ENCODE measurements at places on chromosomes 4 and X. TPM values are rescaled to one million over a fixed set of nuclear protein-coding genes. Genes with fewer than 3 reads are reported as not detected.

DNA sequence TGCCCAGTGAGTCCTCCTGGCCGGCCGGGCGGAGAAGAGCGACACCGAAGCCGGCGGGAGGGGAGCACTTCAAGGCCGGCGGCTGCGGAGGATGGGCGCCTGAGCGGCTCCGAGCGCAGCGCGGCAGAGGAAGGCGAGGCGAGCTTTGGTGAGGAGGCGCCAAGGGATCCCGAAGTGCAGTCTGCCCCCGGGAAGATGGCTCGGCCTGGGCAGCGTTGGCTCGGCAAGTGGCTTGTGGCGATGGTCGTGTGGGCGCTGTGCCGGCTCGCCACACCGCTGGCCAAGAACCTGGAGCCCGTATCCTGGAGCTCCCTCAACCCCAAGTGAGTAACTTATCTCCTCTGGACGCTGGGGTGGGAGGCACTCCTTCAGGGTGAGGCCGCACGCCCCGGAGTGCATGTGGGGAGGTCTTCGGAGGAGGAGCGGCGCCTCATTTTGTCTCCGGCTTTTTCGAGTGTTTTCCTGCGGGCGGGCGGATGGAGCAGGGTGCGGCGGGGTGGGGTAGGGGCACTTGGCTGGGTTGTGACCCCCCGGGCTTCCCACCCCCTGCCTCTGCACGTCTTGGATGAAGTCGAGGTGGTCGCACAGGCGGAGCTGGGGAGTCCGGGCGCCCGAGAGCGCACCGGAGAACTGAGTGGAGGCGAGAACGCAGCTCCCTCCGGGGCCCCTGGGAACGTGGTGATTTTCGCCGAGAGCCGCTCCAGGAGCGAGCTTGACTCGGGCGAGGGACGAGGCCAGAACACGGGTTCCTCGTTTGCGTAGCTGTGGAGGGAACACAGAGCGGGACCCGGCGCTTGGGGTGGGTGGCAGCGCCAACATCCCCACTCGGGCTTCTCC is 979 bp downstream of the EFNB1 start:
- DNase-seq: no peak

Gene TBC1D19
- 2.1 TPM for total RNA-seq

- no peak for DNase-seq
Observed at GRCh38 chrX:145816601-145817315, 871 bp upstream of the SLITRK2 start.

GRCh38 chr4:89293299-89293698 is 14.3 kb downstream of the GPRIN3 start:
- no peak for DNase-seq

DNA sequence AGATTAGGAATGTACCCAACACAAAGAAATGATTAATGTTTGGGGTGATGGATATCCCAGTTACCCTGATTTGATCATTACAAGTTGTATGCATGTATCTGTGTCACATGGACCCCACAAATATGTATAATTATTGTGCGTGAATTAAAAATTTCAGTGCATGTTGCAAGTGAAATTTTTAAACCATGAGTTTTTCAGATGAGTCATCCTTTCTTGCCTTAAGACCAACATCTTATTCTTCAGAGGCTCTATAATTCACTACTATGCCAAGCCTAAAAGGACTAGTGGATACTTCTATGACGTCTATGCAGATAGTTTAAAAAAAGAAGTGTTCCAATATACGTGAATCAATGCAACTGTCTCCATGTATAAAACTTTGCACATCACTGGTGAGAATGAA is 113.0 kb upstream of the SH3RF1 start:
- no peak for DNase-seq

DNA sequence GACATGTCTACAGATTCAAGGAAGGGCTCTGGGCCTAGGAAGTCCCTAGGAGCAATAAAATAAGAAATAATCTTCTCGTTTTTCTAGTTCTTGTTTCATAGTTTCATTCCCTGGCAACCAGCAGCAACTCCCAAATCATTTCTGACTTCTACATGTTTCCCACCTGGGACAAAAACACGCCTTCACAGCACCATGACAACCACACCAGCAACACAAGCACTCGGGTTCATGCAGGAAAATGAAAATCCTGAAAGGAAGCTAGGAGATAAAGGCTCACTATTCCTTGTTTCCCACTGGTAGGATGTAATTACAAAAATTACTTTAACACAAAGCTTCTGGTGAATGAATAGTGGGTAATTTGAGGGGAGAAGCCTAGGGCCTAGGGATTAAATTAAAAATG is 158.9 kb downstream of the ADAMTS3 start:
- DNase-seq: no peak

GRCh38 chrX:130444641-130445336 is 43.0 kb downstream of the RBMX2 start:
- DNase-seq: no peak

DNA sequence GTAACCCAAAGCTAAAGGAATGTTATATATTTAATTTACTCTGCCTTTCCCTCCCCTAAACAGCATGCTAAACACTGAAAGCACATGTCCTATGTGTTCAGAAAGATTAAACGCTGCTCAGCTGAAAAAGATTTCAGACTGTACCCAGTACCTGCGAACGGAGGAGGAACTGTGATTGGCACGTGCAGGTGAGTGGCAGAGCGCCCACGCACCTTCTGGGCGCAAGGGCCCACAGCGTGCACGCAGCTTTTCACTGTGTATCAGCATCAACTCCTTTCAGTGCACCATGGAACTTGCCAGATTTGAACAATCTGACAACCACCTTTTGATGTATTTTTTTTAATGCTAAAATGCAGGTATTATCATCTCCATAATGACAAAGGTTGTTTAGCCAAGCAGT is 87.7 kb downstream of the RFC1 start:
- no peak for DNase-seq

DNA sequence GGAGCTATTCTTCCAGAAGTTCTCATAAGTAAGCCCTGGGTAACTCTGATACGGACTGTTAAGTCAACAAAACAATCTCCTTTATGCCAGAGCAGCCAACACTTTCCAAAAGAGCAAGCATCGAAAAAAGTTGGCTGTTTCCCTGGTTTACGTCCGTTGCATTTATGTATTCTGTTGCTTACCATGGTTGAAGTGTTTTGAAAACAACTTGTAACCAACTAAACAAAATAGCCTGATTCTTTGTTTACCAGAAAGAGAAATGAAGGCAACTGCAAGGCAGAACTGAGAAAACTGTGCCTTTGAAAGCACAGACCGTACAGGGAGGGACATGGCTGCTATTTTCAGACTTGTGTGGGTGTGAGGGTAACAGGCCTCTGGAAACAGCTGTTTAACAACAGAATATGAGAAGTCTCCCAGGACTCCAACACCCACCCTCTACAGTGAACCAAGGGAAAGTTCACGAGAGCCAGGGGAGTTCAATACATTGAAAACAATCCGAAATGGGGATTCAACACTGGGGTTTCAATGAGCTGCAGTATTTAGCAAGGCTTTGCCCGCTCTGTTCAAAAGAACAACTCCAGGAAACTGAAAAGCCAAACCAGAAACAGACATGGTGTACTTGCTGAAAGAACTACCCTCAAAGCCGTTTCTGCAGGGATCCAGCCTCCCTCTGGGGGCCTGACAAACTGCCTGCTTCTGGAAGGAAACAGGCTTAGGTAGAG is 95.8 kb upstream of the EGFL6 start:
- DNase-seq: peak; percentile 52

DNA sequence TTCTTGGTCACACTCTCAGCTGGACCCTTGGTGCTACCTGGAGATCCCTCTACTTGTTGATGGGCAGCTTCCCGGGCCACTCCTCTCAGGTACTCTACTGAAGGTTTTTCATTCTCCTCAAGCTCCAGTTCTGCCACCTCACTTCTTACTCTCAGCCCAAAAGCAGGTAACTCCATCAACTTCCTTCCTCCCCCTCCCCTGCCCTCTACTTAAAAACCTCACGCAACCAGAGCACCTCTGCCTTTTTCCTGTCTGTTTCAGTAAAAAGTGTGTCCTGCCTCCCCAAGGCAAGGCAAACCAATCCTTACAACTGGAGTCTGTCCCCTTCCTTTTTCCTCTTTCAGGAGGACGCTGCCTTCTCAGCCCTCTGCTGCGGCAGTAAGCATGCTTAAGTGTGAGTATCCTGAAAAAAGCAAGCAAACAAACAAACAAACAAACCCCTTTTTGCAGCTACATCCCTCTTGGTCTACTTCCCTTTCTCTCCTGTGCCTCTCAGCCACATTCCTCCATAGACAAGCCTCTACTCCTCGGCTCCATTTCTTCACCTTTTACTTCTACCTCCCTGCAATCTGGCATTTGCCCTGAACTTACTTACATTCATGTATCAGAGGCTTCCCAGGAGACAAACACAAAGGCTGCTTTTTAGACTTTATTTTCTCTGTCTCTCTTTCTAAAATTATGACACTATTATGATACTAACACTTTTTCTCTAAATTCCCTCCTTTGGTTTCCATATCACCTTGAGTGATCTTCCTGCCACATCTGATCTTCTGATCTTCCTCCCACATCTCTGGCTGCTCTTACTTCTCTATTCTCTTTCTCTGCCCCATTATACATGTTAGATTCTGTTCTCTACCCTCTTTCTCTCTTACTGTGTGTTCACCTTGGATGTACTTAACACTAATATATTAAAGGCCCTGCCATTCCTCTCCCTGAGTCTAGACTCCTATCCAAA is 5.4 kb downstream of the ALPK1 start:
- DNase-seq: no peak

DNA sequence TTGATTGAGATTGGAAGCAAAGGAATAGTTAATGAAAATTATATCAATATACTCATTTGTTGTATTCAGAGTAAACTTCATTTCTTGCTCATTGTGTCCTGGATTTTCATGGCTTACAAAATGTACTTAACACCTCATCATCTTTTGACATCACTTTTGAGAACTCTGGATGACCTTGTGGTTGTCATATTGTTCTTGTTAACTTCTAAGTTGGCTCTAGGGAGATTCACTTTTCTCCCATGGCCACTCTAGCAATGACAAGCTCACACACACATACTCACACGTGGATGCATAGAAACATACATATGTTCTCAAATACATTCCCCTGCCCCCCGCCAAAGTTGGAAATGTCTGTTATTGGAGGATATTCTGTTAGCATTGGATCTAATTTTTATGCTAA is 15.3 kb downstream of the PHEX start:
- DNase-seq: no peak

GRCh38 chr4:87465739-87466366 is 43.5 kb downstream of the NUDT9 start:
- peak; percentile 9 for DNase-seq

GRCh38 chr4:112075129-112075753 is 70.0 kb upstream of the FAM241A start:
- no peak for DNase-seq

Gene DCAF12L2
- not detected for total RNA-seq

Gene NEUROG2
- total RNA-seq: 2.9 TPM

Gene PCDH10
- not detected for total RNA-seq

Gene C4orf51
- not detected for total RNA-seq

Gene XAGE1A
- total RNA-seq: not detected

DNA sequence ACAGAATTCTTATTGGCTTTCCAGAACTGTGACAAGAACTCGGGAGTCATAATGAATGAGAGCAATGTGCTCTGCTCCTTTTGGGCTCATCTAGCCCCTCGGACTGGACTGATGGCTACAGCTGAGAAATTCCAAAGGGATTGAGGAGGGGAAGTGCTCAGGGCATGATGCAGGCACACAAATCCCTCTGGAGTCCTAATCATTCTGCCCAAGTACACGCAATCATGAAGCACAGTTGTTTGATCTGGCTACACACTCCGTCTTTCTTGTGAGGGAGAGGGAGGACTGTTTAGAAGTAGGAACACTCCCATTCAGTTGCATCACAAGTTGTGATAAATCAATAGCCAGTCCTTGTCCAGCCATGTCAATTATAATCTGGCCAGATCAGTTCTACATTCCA is 237.5 kb downstream of the COL25A1 start:
- DNase-seq: no peak

Gene CXCL3
- not detected for total RNA-seq

DNA sequence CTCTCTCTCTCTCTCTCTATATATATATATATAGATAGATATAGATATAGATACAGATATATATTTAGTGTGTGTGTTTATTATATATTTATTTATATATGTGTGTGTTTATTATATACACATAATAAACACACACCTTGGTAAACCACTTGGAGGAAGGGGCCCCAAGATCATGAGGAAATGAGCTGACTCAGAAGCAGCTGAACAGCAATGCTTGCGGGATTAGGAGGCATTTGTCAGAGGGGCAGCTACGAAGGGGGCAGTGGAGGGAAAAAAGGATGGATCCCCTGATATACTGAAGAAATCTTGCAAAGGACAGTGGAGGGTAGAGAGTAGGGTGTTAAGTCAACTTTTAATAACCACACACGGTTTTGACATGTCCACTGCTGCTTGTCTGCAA is 120.0 kb upstream of the SORBS2 start:
- no peak for DNase-seq

GRCh38 chr4:186902361-186902760 is 178.7 kb upstream of the FAT1 start:
- DNase-seq: no peak

Gene ARR3
- total RNA-seq: not detected

Gene SHROOM4
- total RNA-seq: 0.03 TPM

DNA sequence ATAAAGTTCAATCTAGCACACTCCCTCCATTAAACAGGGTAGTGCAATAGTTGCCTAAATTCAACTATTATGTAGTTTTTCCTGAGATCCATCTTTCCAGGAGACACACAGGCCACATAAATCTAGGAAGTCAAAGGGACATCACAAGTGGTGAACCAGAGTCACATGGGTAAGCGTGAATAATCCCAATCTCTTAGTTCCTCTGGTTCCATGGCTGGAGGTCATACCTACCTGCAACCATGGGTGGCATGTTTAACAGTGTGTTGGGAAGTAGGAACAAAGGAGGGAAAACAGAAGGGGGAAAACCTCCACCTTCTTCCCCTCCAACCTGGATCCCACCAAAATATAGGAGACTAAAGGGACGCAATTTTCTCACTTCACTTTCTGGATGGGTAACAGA is 2651.6 kb downstream of the ARAP2 start:
- DNase-seq: no peak

Gene SLC9A7
- total RNA-seq: 52.6 TPM

GRCh38 chr4:120447774-120448173 is 381.1 kb upstream of the MAD2L1 start:
- DNase-seq: no peak

- no peak for DNase-seq
Observed at GRCh38 chrX:72208126-72208800, 26.7 kb downstream of the PIN4 start.

DNA sequence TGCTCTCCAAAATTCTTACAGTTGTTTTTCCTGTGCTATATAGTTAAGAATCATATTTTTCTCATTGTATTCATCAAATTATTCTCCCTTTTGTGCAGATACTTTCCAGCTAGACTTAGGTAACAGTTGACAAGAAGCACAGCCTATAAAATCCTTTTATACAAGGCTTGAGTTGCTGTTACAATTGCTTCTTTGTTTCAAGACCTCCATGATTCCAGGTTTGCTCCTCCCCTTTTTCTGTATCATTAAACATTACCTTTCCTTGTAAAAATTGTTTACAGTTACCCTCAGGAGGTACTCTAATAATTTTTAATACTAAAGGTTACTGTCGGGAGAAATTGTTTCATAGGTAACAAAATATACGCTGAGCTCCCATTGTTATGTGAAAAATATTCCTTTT is 192.3 kb upstream of the GRID2 start:
- no peak for DNase-seq
